ENCODE measurements at places on chromosomes 1 and 21.

- DNase-seq, result no peak
Measured at GRCh38 chr1:111201275-111202090, 1.0 kb upstream of the DENND2D start.

DNA sequence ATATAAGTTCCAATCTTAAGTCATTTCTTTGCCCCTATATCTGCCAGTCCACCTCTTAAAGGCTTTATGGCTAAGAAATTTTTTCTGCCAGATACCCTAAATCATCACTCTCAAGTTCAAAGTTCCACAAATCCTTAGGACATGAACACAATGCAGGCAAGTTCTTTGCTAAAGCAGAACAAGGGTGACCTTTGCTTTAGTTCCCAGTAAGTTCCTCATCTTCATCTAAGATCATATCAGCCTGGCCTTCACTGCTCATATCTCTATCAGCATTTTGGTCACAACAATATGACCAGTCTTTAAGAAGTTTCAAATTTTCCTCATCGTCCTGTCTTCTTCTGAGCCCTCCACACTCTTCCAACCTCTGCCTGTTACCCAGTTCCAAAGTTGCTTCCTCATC is 402.2 kb upstream of the RUNX1 start:
- no peak for DNase-seq

GRCh38 chr1:20896826-20897225 is 109.7 kb upstream of the HP1BP3 start:
- no peak for DNase-seq

DNA sequence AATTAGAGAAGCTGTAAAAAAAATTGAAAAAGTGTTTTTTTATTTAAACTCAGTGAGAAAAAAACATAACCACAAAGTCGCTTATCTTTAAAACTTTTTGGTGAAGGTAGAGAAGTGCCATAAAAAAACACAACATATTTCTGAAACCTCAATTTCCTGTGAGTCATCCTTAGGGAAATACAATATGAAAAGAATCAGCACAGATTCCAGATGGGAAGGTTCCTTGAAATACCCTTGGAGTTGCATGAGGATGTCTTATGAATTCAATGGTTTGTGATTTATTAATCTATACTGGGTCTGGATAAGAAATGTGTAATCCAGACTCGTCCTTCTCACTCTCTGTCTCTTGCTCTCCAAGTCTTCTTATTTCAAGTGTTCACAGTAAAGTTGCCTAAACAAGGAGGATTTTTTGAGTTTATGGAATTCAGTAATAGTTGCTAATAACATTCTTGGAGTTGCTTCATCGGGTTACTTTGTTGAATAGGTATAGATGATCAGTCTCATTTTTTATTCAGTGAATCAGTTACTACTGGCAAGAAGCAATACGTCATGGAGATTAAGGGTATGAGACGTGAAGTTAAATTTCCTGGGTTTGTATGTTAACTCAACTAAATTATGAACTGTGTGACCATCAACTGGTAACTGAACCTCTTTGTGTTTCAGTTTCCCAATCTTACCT is 191.4 kb downstream of the KCNK2 start:
- peak; percentile 70 for DNase-seq

GRCh38 chr1:202007304-202007703 is 3.1 kb upstream of the ELF3 start:
- DNase-seq, result peak; percentile 9

GRCh38 chr1:17525996-17526686 is 13.4 kb upstream of the ARHGEF10L start:
- peak; percentile 26 for DNase-seq

DNA sequence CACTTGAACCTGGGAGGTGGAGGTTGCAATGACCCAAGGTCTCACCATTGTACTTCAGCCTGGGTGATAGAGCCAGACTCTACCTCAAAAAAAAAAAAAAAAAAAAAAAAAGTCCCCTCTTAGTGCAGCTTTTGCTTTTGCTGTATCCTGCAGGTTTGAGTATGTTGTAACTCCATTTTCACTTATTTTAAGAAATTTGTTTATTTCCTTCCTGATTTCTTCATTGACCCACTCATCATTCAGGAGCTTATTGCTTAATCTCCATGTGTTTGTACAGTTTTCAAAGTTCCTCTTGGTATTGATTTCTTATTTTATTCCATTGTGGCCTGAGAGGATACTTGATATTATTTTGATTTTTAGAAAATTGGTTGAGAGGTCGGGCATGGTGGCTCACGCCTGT is 50.9 kb upstream of the AK4 start:
- no peak for DNase-seq

GRCh38 chr1:204947338-204947737 is 76.7 kb downstream of the NFASC start:
- DNase-seq, result no peak

- DNase-seq, result no peak
Measured at GRCh38 chr21:39022466-39022862, 160.8 kb downstream of the PSMG1 start.

GRCh38 chr1:46801323-46802055 is 2.6 kb downstream of the CYP4B1 start:
- DNase-seq, result no peak

- DNase-seq, result no peak
Measured at GRCh38 chr1:154860156-154860870, 9.8 kb downstream of the KCNN3 start.

DNA sequence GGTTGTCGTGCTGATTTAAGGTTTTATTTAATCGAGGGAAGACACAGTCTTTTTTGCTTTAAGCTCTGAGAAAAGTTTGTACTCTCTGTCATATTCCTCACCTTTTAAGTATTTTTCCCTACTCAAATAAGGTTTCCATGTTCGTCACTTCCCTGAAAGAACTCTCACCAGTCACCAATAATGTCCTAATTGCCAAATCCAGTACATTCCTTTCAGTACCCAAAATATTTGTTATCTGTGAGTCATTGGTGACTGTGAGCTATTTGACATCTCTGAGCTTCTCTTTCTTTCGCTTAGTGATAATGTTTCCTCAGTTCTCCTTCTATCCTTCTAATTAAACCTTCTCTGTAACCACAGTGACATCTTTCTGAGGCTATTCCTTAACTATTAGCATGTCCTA is 874.2 kb upstream of the ADGRL2 start:
- no peak for DNase-seq

DNA sequence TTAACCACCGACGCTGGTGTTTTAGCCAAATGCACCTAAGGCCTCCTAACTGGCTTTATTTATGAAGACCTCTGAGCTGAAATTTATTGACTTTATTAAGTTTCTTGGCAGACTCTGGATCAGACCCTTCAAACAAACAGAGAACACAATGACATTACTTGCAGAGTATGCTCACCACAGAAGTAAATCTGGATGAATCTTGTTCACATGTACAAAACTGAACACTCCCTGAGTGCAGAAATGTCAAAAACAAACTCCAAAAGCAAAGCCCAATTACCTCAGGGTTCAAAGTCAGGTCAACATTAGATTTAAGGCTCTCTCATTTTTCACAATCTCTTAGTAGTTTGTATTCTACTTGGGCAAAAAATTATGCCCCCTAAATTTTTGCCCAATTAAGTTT is 218.6 kb downstream of the SLC45A1 start:
- no peak for DNase-seq

DNA sequence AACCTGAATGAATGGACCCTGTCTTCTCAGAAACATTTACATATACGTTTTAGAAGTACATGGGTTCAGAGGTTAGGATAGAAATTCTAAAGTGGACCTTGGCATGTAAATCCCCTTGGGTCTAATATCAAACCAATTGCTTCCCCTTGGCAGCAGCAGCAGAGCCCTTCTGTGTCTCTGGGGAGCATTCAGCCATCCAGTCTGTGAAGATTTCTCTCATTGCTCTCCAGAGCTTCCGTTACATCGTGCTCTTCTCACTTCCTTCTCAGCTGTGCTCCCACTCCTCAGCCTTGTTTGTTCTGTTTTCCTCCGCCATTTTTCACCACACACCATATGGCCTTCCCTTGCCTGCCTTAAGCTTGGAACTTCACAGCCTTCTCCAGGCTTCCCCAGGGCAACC is 61.5 kb upstream of the ATP1B1 start:
- DNase-seq, result no peak

DNA sequence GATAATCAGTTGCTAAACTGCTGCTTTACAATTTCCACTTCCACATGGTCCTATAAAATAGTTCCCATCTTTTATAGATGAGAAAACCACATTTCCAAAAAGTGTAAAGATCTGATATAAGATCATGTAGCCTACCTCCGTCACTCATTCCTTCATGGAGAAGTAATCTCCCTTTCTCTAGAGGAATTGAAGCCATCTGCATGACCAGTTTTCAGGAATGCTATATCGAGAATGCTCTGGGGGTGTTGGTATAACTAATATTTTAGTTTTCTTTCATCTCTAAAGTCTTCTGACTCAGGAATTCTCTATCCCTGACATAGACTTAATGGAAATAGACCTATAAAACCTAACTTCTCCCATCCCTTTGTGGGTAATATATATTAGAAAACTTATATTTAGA is 173.0 kb upstream of the UBE2U start:
- no peak for DNase-seq

DNA sequence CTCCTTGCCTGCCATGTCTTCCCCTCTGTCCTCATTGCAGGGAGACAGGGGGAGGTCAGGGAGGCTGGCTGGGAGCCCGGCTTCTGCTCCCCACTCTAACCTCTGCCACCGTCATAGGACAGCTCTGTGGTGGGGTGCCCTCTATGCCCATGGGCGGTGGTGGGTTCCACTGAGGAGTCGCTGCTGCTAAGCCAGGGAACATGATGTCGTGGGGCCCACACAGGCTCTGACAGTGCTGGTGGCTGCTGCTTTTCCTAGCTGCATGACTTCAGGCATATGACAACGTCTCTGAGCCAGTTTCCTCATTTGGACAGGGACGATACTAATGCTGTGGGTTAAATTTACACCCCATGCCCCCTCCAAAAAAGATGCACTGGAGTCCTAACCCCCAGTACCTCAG is 14.7 kb downstream of the KCNA10 start:
- no peak for DNase-seq

- no peak for DNase-seq
Measured at GRCh38 chr21:43191971-43192370, 23.2 kb downstream of the CRYAA start.

GRCh38 chr1:149927056-149927562 is 494 bp downstream of the SF3B4 start:
- DNase-seq, result no peak

All from NCI-H226 (cell line).